ENCODE measurements at places on chromosomes 2 and 18.

GRCh38 chr2:188478724-188479123 is 187.1 kb downstream of the GULP1 start:
- no peak for DNase-seq

DNA sequence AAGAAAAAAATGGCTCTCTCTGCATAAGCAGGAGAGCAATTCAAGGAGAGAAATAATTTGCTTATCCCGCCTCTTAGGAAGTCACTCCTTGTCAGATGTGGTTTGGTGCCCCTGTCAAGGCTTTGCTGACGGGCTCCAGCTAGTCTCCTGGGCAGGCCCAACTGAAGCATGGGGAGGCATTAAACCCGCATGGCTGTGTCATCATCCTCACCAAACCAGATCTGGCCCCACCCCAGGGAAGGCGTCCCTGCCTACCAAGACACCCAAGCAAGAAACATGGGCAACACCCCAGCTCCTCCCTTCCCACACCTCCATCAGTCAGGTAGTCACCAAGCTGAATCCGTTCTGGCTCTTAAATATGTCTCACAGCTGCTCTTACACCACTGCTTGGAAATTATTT is 108.0 kb downstream of the SGPP2 start:
- no peak for DNase-seq

DNA sequence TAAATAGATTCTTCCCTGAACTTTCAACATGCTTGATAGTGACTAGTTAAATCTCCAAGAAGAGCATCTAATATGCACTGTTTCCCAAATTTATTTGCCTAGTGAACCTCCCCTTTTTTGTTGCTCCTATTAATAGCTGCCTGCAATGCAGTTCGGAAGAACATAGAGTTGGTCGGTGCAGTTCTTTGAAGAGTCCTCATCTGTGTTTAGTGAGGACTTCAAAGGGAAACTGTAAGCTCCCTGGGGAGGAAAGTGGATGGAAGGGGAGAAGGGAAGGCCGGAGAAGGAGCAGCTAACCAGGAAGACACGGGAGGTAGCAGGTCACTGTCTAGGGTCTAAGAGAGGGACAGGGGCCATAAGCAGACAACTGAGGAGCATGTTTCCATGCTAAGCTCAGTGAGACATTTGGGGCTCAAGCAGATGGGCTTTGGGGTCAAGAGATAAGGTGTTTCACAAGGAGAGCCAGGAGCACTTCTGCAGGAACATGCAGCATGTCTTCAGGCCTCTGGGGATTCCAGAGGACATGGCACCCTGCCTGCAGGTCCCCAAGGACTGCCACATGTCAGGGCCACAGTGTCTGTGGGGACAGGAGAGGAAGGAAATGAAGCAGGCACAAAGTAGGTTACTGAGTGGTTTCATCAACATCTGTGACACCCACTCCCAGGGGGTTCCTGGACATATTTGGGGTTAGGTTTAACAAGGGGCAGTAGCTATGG is 48.7 kb upstream of the ANXA4 start:
- DNase-seq = no peak

DNA sequence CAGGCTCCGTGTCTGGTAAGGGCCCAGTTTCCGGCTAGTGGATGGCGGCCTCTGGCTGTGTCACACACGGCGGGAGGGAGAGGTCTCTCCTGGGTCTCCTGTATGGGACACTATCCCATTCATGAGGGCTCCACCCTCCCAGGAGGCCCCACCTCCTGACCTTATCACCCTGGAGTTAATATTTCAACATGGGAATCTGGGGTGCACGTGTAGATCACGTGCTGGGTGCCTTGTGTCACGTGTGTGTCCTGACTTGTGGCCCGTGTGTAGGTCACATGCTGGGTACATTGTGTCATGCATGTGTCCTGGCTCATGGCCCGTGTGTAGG is 9.9 kb downstream of the NEU4 start:
- DNase-seq = no peak

- peak; percentile 67 for DNase-seq
Measured at GRCh38 chr2:171160119-171160955, at the start of gene TLK1. TLK1 (minus strand) TSS chr2:171160893; CDS start chr2:171160428, 465 bp downstream.

GRCh38 chr2:218017211-218018053 is 14.6 kb upstream of the TNS1 start:
- peak; percentile 70 for DNase-seq

- DNase-seq = no peak
Measured at GRCh38 chr18:6022074-6022444, 126.7 kb upstream of the TMEM200C start.

DNA sequence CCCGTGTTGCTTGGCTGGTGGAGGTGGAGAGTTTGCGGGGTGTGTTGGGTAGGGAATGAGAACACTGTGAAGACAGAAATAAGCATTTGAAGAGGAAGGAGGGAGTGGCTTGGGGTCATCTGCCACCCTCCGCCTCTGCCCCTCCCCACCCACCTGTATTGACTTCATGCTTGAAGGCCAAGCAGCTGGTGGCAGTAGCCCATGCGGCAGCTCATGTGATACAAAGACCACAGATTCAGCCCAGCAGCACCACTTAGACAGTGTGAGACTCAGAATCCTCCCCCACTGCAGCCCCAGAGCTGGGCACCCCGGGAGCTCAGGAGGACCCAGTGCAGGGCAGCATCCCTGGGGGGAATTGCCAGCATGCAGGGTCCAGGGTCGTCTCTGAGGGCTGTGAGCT is 15.4 kb downstream of the NPPC start:
- no peak for DNase-seq

DNA sequence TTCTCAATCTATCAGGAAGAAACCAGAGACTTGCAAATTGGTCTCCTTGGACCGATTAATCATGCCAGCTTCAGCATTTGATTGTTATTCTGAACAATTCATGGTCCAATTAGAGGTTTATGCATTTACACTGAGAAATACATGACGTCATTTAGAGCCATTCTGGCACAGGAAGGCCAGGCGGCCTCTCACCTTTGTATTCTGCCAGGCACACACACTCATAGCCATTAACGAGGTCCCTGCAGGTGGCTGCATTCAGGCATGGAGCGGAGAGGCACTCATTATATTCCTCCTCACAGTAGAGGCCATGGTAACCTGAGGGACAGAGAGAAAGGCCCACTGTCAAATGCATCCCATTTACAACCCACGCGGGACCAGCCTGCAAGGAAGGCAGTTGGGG is 146.8 kb upstream of the PID1 start:
- no peak for DNase-seq

DNA sequence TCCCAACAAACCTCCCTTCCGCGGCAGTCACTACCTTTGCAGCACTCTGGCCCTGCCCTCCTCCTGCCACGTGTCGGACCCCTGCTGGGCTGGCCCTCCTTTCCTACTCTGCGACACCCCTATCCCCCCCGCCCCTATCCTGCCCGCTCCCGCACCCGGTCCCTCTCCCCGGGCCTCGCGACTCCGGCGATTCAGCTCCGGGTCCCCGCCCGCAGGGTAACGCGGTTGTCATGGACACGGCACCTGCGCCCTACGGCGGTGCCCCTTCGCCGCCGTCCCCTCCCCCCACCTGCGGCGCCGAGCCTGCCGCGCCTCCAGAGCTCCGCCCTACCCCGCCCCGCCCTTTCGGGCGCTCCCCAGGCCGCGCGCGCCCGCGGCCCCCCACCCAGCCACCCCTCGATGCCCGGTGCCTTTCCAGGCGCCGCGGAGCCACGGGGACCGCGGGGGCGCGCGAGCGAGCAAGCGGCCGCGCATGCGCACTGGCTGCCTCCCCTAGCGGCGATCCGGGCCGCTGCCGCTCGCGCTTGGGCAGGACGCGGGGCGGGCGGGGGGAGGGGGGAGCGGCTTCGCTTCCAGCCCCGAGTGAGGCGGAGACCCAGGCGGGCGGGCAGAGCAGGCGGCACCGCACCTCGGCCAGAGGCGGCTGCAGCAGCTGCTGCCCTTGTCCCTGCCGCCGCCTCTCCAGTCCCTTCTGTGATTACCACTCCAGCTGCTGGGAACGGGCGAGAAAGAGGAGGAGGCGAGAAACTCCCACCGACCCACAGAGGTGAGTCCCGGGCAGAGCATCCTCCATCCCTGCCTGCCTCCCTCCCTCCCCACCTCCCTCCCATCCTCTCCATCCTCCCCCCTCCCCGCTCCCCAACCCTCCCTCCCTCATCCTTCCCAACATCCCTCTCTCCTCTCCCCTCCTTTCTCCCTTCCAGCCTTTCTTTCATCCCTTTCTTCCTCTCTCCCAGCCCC is at the start of gene CTNNA2:
TSS of gene CTNNA2 (plus strand) at position 610 of the 960 bp plus-strand sequence.
- DNase-seq = peak; percentile 91

DNA sequence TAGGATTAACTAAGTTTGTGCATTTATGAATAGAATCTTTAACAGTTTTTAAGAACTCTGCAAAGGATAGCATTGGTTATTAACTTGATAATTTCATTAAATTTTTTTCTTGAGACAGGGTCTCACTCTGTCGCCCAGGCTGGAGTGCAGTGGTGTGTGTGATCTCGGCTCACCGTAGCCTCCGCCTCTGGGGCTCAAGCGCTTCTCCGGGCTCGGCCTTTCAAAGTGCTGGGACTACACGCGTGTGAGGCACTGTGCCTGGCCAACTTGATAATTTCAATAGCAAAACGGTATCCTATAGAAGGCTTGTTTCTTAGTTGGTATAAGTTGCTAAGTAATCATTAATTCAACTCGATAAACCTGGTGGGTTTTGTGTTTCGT is 38.0 kb downstream of the ADNP2 start:
- DNase-seq = no peak

DNA sequence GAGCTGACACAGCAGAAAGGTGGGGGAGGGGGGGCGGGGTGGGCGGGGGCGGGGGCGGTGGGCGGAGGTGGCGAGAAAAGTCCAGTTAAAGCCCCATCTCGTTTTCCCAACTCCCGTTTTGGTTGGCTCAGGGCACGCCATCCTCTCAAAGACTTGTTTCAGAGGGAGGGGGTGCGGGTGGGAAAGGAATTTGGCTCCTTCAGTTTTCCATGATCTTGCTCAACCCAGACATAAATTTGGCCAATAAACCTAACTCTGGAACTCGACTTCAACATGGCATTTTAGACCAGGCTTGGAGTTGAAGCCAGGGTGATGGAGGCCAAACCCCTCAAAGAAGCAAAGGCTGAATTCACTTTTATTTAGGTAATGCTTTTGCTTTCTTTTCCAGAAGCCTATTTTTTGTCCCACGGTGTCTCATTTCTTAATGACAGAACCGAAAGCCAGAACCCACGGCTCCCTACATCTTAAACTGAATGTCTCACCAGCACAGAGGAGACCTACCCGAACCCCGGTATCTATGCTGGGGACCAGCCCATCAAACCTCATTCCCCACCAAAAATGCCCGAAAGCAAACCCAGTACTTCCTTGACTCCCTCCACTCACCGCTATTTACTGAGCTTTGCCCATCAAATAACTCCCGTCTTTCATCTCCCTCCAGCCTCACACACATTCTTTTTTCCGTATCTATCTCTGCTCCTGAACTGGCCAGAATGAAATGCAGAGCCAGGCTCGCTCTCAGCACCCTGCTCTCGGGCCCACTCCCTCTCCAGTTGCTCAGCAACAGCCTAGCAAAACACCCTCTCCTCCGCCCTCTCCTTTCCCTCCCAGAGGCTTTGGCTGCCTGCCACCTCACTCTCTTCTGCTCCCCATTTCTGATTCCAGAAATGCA is 4.3 kb downstream of the IGFBP5 start:
- peak; percentile 91 for DNase-seq

DNA sequence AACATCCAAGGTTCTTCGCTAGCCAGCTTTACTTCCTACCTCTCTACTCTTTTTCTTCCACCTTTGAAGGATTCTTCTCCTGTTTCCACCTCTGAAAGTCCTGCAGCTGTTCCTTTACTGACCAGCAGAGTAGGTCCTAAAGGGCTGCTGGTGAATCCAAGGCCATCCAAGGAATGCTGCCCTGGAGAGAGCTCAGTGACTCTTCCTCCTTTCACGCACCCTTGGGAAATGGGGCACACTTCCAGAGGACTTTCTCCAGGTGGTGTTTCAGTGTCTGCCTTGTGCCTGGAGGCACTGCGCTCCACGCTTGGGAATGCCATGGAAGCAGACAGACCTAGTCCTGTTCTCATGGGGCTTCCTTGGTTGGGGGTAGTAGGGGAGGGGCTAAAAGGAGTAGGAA is 45.4 kb downstream of the SLC16A14 start:
- no peak for DNase-seq

- peak; percentile 27 for DNase-seq
Measured at GRCh38 chr2:45585267-45585861, 25.7 kb downstream of the SRBD1 start.

Data from BE2C (cell line).